Upper lobe of left lung (tissue), 6 donors: ENCODE measurements at places on chromosomes 5 and 9. TPM values are rescaled to one million over a fixed set of nuclear protein-coding genes. Genes with fewer than 3 reads are reported as not detected.

The CHSY3 gene
- 7.5 TPM for total RNA-seq

The PDE6A gene
- total RNA-seq = not detected

- peak; percentile 6 for DNase-seq
- no peaks in the 10 kb centered on the region for H3K36me3 ChIP-seq
- H3K4me1 ChIP-seq = no peaks in the 10 kb centered on the region
- H3K27me3 ChIP-seq = no peaks in the 10 kb centered on the region
- H3K27ac ChIP-seq = no peak overlapping the region
Observed at GRCh38 chr5:4584982-4585381, 555.1 kb upstream of the ADAMTS16 start.

DNA sequence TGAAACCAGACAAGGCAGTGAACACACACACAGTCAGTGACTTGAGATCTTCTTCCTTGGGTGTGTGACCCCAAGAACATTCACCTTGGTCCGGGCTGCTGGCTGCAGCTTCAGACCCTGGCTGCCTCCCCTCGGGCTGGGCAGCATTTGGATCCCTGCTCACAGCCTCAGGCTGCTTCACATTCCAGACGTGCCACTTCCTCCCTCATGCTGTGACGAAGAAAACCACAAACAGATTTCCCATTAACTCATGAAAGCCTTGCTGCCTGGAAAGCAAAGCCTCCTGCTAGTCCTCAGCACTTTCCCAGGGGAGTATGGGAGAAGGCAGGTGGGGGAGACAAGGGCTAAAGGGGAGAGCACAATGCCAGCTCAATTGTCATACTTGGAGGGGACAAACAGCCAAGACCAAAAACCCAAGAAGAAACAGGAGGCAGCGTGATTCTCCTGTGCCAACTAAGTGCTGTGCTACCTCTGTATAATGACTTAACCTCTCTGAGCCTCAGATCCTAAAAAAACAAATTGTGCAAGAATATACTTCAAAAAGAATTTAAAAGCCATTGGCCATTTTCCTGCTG, 594.6 kb upstream of the BRINP1 start:
- H3K4me1 ChIP-seq = peaks cover 17% of the 10 kb centered on the region
- H3K27me3 ChIP-seq = no peaks in the 10 kb centered on the region
- H3K27ac ChIP-seq = no peak overlapping the region
- no peaks in the 10 kb centered on the region for H3K36me3 ChIP-seq

DNA sequence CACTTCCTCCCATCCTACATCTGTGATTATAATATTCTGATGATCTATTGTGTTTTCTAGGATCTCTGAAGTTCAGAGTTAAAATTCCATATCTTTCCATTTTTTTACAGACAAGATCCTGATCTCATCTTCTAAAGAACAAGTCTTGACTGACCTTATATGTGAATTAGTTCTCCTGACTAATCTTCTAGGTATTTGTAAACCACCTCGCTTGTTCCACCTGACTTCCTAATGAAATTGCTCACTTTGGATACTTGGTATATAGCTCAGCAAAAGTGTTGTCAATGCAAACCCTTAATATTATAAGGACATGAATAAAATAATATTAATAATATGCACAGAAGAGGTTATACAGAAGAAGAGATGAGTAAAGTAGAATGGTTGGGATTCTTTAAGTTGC, 68.2 kb upstream of the NR4A3 start:
- no peaks in the 10 kb centered on the region for H3K4me1 ChIP-seq
- no peak for DNase-seq
- H3K36me3 ChIP-seq = no peaks in the 10 kb centered on the region

DNA sequence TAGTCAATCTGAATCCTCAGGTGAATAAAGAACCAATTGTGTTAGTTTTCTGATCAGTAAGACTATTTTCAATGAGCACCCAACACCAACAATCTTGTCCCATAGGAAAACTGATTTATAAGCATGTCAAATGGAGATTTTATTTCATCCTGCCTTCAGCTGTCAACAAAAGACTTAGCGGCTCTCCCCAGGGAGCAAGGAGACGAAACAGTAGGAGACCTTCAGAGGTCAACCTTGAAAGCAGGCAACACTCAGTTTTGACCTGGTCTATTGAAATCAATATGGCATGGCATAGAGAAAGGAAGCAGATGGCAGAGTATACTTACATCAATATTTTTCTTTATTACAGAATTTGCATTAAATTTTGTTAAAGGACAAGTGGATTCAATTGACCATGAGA, 34.1 kb downstream of the ZNF622 start:
- no peaks in the 10 kb centered on the region for H3K36me3 ChIP-seq
- no peak for DNase-seq
- H3K4me1 ChIP-seq = no peaks in the 10 kb centered on the region
- no peak overlapping the region for H3K27ac ChIP-seq
- no peak overlapping the region for H3K4me3 ChIP-seq

DNA sequence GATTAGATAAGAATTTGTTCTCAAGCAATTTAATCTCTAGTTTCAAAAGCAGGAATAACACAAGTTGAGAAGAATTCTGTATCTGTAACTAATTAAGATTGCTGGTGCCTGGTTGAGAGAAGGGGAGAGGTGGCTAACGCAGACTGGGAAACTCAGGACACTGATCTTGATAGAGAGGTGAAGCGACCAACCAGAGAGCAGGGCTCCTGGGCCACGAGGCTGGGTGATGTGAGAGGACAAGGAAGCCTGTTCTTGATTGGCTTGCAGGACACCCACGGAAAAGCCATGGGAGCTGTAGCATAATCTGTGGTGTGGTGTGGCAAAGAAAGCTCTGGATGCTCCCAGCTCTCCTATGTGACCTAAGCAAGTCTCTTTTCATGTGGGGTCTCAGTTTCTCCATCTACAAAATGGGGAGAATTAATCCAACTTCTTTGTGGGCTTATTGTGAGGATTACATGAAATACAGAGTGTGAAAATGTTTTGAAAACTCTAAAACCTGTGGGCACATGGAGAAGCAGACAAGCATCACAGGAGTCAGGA, 594.1 kb upstream of the BRINP1 start:
- DNase-seq = peak; percentile 25
- H3K27me3 ChIP-seq = no peaks in the 10 kb centered on the region
- H3K4me3 ChIP-seq = no peak overlapping the region
- peak overlapping the region; percentile 23 for H3K27ac ChIP-seq
- H3K4me1 ChIP-seq = peaks cover 18% of the 10 kb centered on the region

GRCh38 chr9:99680191-99680590, 141.5 kb upstream of the NR4A3 start:
- H3K27ac ChIP-seq = no peak overlapping the region
- H3K36me3 ChIP-seq = no peaks in the 10 kb centered on the region
- no peak for DNase-seq
- no peak overlapping the region for H3K4me3 ChIP-seq

DNA sequence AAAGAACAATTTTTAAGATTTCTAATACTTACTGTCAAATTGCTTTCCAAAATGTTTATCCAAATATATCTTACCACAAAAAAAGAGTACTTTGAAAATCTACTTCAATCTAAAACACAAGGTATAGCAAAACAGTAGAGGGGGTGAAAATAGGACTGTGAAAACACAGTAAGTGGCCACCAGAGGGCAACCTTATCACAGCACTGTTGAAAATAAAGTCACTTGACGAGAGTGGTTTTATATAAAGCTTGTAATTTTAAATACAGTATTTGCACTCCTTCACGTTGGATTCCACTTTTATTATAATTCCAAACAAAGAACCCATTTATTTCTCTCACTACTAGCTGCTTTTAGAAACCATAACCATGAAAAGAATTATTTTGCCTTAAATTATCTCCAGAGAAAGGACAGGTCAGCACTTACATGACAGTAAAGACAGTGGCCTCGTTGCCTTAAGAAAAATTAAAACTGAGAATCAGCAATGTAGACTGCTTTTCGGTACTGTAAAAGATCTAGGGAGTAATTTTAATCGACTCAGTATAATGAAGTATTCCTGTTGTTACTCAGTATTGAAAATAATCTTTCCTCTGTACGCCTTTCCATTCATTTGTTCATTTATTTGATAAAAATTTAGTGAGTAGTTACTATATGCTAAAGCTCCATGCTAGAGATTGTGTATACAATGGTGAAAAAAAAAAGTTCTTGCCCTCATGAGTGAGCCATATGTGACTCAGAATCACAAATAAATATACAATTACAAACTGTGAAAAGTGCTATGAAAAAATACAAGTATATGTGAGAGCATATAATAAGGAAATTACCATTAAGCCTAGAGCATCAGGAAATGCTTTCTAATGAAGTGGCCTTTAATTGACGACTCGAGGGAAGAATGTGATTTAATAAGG, 40.0 kb upstream of the CDK5RAP2 start:
- H3K27me3 ChIP-seq = no peaks in the 10 kb centered on the region
- H3K36me3 ChIP-seq = no peaks in the 10 kb centered on the region
- no peak overlapping the region for H3K27ac ChIP-seq
- H3K4me3 ChIP-seq = no peak overlapping the region

DNA sequence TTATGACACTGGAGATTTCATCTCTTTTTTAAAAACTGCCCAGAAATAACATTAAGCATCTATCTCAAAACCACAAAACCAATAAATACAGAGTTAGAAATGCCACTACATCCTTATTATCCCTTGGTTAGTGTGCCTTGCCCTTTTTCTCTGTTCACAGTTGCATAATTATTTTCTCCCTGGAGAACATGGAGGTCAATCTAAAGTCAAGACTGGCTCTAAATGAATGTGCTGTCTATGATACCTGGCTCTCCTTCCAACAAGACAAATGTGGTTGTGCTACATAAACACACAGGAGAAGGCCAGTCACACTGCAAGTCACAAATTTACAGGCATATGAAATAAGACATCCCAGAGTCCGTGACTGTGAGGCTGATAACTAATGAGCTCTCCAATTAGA, 2.8 kb downstream of the FBN2 start:
- H3K4me1 ChIP-seq = peaks cover 10% of the 10 kb centered on the region
- no peak overlapping the region for H3K4me3 ChIP-seq
- no peak overlapping the region for H3K27ac ChIP-seq
- peaks cover 25% of the 10 kb centered on the region for H3K27me3 ChIP-seq
- no peaks in the 10 kb centered on the region for H3K36me3 ChIP-seq

GRCh38 chr9:133981958-133982681, 10.0 kb downstream of the VAV2 start:
- peak; percentile 83 for DNase-seq
- H3K27ac ChIP-seq = no peak overlapping the region
- no peak overlapping the region for H3K4me3 ChIP-seq

DNA sequence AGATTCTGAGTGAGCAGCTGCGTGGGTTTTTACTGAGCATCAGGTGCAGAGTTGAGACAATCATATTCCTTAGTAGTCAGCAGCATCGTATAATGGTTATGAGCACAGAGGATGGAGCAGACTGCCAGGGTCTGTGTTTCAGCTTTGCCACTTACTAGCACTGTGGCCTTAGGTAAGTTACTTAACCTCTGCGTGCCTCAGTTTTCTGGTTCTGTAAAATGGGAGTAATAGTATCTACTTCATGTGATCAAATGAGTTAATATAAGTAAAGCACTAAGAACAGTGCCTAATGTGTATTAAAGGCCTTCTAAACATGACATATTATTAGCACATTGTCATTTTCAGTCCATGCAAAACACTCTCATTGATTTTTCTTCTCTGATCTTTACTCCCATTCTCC, 4.8 kb upstream of the BTF3 start:
- H3K4me3 ChIP-seq = no peak overlapping the region
- no peak overlapping the region for H3K27ac ChIP-seq
- peaks cover 7% of the 10 kb centered on the region for H3K4me1 ChIP-seq
- DNase-seq = no peak
